ENCODE measurements at places on chromosomes 12 and 14.
A peak's percentile ranks its signal among the peaks of the same experiment; 100 is the strongest.

DNA sequence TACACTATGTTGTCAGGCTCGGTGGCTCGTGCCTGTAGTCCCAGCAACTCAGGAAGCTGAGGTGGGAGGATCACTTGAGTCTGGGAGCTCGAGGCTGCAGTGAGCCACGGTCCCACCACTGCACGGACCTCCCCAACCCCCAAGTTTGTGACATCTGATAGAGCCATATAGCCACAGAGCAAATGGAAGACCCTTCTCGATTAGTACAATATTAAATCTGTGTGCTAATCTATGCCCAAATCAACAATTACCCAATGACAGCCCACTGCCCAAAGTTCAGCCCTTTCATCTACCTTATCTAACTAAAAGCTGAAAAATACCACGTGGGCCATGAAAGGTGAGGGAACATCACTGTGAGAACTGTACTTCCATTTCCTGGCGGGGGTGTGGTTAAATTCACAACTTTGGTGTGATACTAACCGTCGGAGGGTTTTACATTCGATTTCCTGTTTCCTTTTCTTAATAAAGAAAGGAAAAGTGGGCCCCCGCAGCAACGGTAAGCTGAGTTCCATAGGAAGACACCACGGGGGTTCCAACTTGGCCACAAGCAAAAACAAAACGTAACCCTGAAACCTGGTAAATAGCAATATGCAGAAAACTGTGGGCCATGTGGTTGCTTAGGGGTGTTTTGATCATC, 31.2 kb upstream of the FOS start:
- DNase-seq, result peak; percentile 41

DNA sequence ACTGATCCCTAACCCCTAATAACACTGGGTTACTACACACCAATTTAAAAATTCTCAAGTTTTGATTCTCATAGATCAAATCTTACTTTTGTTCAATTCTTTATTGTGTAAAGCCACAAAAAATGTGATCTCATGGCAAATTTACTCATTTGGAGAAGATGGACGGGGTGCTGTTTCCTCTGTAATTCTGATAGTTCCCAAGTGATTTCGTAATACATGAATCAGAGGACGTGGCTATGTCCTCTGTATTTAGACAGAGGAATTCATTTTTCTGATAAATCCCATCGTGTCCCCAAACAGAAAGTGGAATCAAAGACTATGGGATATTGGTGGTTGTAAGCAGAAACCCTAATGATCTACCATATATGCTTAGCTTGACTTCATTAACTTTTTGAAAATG, 76.6 kb upstream of the GNG2 start:
- DNase-seq, result no peak

GRCh38 chr12:52314511-52314910, 6.7 kb downstream of the KRT83 start:
- no peak for DNase-seq

GRCh38 chr14:103105580-103106150, 11.1 kb downstream of the EXOC3L4 start:
- DNase-seq, result peak; percentile 22

GRCh38 chr14:29749327-29749726, 178.3 kb downstream of the PRKD1 start:
- DNase-seq, result no peak

DNA sequence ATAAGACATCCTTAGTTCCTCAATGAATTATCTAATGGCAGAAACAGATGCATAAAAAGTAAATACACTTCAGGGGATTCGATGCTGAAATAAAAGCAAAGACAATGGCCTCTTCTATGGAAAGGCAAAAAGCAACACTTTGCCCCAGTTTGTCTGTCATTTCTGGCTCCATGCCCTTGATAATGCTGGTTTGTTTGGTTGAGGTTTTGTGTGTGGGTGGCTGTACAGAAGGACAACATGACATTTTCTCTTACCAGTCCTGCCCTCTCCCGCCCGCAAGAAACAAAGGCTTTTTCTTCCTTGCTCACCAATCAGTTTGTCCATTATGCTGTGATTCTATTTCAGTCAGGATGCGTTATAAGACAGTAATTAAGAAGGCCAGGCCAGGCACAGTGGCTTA, 18.1 kb upstream of the WDR89 start:
- no peak for DNase-seq

GRCh38 chr14:69010648-69011047, 31.5 kb upstream of the ACTN1 start:
- DNase-seq, result peak; percentile 18

DNA sequence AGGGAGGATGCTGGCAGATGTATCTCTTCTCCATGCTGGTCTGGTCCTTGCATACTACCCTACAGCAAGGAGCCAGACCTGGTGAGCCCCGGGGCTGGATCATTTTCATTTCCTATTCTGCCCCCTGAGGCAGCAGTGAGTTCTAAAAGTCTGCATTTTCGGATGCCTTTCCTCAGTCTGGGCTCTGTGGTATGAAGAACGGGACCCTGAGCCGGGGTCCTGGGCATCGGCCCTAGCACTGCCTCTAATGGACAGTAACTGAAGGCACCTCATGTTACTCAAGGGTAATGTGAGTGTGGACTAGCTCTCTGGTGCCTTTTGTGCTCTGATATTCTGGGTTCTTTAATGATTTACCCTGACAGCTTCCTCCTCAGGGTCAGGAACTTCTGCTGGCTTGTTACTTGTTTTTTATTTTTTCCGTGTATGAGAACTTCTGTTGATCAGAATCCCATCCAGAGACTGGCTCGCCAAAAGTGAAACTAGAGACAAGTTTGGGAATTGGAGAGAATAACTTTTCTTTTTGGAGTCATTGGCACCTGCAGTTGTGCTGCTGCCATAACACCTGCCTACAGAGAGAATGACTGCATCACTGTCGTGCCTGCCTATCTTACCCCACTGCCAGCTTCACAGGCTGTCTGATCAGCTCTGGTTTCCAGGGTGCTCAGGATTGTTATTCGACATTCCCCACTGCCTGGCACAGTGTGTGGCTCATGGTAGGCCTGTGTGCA, 62.3 kb downstream of the SUSD6 start:
- DNase-seq, result no peak

DNA sequence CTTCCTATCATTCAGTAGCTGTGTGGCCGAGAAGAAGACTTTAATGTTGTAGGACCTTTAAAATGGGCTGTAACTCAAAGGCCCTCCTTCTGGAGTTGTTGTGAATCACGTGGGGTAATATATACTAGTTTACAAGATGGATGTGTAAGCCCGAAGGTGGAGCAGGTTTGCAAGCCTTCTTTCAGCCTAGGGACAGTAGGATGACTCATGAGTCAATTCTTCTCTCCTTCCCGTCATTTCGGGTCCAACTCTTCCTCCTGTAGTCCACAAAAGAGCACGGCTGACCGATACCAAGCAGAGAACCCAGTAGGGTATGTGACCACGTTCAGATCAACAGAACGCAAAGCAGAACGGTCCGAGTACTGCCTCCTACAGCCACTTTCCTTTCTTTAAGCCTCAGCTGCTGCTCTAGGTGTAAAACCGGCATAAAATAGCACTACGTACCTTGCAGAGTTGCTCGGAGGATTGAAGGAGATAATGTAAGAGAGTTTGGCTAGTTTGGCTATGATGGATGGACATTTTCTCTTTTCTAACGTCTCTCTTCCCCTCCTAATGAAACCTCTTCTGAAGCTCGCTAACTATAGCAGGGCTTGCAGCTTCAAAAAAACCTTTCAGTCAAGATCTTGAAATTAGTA, 1.3 kb upstream of the RASSF3 start:
- DNase-seq, result peak; percentile 77

GRCh38 chr14:50015716-50016115, 100.7 kb downstream of the VCPKMT start:
- DNase-seq, result no peak

- DNase-seq, result no peak
These were observed 36.3 kb upstream of the PPM1A start for GRCh38 chr14:60212503-60213371.

Data from CD4-positive, alpha-beta T cell (primary cell).